ENCODE measurements at places on chromosomes 6 and 20.

DNA sequence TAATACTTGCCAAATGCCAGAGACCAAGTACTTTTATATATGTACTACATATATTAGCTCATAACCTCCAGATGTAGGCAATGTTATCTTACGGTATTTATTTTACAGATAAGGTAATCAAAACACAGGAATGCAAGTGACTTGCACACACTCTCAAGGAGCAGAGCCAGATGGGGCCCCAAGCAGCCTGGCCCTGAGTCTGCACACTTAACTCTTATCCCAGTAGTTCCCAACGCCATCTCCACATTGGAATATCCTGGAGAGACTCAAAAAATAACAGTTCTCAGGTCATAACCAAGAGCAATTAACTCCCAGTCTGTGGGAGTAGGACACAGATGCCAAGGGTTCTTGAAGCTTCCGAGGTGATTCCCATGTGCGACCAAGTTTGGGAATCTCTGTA, 398.7 kb downstream of the PHF3 start:
- H3K36me3 ChIP-seq = no peaks in the 10 kb centered on the region
- H3K4me3 ChIP-seq = no peak overlapping the region
- no peaks in the 10 kb centered on the region for H3K4me1 ChIP-seq
- no peak for DNase-seq

- no peak overlapping the region for H3K4me3 ChIP-seq
- DNase-seq = no peak
- no peaks in the 10 kb centered on the region for H3K36me3 ChIP-seq
- no peaks in the 10 kb centered on the region for H3K27me3 ChIP-seq
- H3K27ac ChIP-seq = no peak overlapping the region
These were observed 359.2 kb downstream of the GJA1 start for GRCh38 chr6:121794630-121795029.

DNA sequence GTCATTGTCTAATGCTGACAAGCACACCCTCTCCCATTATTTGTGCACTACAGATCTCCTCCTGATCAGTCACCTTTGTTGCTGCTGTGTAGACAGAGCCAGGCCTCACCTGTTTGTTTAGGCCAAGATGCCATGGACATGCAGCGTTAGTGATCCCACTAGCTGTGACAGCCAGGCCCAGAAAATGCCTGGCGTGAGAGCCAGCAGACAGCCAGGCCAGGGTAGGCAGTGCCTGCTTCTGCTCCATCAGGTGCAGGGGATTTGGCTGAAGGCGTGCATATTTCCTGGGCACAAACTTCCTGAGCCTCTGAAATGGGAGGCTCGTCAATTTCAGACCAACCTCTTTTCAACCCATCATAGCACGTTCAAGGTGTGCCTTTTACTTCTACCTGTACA, 27.3 kb downstream of the MANBAL start:
- peak overlapping the region; percentile 93 for H3K27ac ChIP-seq
- no peak overlapping the region for H3K4me3 ChIP-seq
- H3K27me3 ChIP-seq = no peaks in the 10 kb centered on the region
- H3K36me3 ChIP-seq = no peaks in the 10 kb centered on the region
- peaks cover 46% of the 10 kb centered on the region for H3K4me1 ChIP-seq

- H3K4me1 ChIP-seq = no peaks in the 10 kb centered on the region
- H3K27ac ChIP-seq = no peak overlapping the region
- H3K36me3 ChIP-seq = no peaks in the 10 kb centered on the region
- no peak for DNase-seq
These were observed 84.7 kb upstream of the ADGRF1 start for GRCh38 chr6:47126647-47127391.

DNA sequence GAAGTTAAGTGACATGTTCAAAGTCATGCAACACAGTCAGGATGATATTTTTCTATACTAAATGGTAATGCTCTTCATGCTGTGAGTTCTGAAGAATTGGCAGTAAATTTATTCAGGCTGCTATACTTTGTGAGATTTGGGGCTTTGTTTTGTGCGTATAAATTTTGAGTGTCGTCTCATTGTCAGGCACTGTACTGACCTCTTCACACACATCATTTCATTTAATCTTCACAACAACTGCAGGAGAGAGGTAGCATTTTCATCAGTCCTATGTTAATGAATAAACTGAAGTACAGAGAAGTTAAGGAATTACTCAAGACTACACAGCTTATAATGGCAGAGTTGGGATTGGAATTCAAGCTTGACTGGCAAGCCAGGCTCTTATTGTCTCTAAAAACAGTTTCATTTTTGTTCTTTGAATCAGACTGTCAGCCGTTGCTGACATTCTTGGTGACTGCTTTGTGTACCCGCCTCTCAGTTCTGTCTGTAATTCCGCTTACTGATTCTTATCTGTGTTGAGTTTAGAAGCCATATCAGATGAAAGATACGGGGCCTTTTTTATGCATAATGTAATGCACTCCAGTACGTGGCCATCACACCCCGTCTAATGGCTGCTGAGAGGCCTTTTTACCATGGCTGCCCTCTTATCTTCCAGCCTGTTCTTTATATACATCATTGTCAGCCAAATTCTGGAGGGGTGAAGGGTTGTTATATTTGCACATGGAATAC, 274.9 kb downstream of the UTRN start:
- H3K36me3 ChIP-seq = no peaks in the 10 kb centered on the region
- DNase-seq = no peak
- H3K4me1 ChIP-seq = peaks cover 7% of the 10 kb centered on the region
- no peak overlapping the region for H3K27ac ChIP-seq
- no peak overlapping the region for H3K4me3 ChIP-seq
- H3K27me3 ChIP-seq = no peaks in the 10 kb centered on the region

- H3K36me3 ChIP-seq = no peaks in the 10 kb centered on the region
- H3K4me1 ChIP-seq = no peaks in the 10 kb centered on the region
- H3K27me3 ChIP-seq = no peaks in the 10 kb centered on the region
- no peak overlapping the region for H3K4me3 ChIP-seq
- no peak for DNase-seq
- no peak overlapping the region for H3K27ac ChIP-seq
These were observed 24.5 kb downstream of the GABRR2 start for GRCh38 chr6:89290401-89291155.

DNA sequence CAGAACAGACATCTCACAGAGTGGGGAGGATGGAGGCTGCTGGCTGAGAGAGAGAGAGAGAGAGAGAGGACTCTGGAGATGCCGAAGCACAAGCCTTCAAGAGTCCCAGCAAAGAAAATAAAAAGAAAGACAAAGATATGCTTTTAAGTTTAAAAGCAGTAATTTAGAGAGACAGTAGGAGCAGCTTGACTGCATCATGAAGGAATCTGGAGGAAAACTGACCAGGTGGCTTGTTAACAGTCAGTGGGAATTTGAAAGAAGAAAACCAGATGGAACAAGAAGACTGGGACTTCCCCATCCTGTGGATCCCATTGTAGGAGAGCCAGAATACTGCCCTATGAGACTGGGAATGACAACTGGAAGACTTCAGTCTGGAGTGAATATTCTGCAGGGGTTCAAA, 46.3 kb upstream of the PLN start:
- no peak overlapping the region for H3K4me3 ChIP-seq
- DNase-seq = no peak
- H3K27me3 ChIP-seq = no peaks in the 10 kb centered on the region

DNA sequence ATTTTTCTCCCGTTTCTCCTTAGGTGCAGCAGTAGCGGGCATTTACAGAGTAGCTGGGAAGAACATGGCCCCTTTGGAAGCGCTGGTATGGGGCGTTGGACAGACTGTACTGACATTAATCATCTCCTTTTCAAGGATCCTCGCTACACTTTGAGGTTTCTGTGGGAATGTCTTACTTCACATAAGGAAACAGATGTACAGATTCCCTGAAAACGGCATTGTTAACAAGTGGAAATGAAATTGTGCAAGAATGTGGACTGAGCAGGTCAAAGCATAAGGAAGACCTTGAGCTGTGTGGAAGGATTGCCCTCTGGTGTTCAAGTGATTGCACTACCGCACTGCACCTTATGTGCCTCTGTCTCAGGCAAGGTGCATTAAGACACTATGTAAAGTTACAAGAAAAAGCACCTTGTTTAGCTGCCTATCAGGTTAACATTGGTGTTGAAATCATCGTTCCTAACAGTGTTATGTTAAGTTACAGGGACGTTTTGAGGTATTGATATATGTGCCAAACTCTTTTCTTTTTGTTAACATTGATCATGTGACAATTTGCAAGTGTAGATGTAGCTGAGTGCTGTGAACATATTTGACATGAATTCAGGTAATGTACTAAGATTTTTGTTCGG, 38.0 kb downstream of the TMEM170B start:
- no peaks in the 10 kb centered on the region for H3K4me1 ChIP-seq
- H3K27ac ChIP-seq = no peak overlapping the region
- H3K27me3 ChIP-seq = no peaks in the 10 kb centered on the region
- H3K36me3 ChIP-seq = no peaks in the 10 kb centered on the region
- H3K4me3 ChIP-seq = no peak overlapping the region

- peaks cover 14% of the 10 kb centered on the region for H3K4me1 ChIP-seq
- H3K27me3 ChIP-seq = no peaks in the 10 kb centered on the region
- DNase-seq = peak; percentile 77
- H3K27ac ChIP-seq = peak overlapping the region; percentile 84
- H3K36me3 ChIP-seq = no peaks in the 10 kb centered on the region
These were observed 81.7 kb downstream of the THBS2 start for GRCh38 chr6:169171951-169172350.

DNA sequence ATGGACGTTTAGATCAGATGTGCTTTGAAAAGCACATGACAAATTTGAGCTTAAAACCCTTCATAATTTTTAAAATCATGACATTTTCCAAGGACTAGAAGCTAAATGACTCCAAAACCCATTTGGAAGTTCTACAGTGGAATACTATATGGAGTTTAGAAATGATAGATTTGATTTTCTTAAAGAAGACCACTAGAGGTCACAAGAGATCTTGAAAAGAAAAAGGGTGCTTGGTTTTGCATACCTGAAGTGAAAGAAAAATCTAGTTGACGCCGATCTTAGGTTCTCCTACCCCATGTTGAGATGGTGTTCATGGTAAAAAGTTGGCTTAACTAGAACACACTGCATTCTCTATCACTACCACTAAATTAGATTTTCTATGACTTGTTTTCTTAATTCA, 31.5 kb downstream of the CFAP61 start:
- no peak overlapping the region for H3K4me3 ChIP-seq
- no peak for DNase-seq
- H3K27ac ChIP-seq = no peak overlapping the region
- peaks cover 6% of the 10 kb centered on the region for H3K4me1 ChIP-seq
- H3K27me3 ChIP-seq = no peaks in the 10 kb centered on the region

GRCh38 chr6:10801224-10801848, 37.0 kb downstream of the MAK start:
- H3K4me1 ChIP-seq = no peaks in the 10 kb centered on the region
- no peaks in the 10 kb centered on the region for H3K36me3 ChIP-seq
- no peak overlapping the region for H3K4me3 ChIP-seq
- H3K27ac ChIP-seq = no peak overlapping the region
- no peak for DNase-seq

GRCh38 chr20:24979036-24979960, 13.3 kb downstream of the APMAP start:
- H3K4me3 ChIP-seq = no peak overlapping the region
- peak; percentile 54 for DNase-seq
- no peaks in the 10 kb centered on the region for H3K4me1 ChIP-seq
- no peak overlapping the region for H3K27ac ChIP-seq
- no peaks in the 10 kb centered on the region for H3K36me3 ChIP-seq
- H3K27me3 ChIP-seq = no peaks in the 10 kb centered on the region

DNA sequence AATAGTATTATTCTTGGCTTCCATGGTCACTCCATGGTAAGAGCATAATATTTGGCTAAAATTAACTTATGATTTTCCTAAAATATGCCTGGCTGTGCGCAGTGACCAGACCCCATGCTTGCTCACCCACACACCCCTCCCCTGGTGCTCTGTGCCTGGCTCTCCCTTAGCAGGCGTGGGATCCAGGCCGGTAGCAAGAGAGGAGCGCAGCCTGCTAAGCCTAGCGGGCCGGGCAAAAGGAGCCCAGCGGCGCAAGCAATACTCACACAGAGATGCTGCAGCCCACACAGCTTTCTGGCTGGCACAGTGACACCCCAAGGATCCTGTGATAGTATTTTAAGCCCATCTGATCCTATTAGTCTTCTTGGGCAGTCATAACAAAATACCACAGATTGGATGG, 79.8 kb upstream of the EYS start:
- H3K27ac ChIP-seq = no peak overlapping the region
- H3K4me1 ChIP-seq = no peaks in the 10 kb centered on the region
- no peak overlapping the region for H3K4me3 ChIP-seq

- H3K27me3 ChIP-seq = no peaks in the 10 kb centered on the region
- no peak overlapping the region for H3K4me3 ChIP-seq
- DNase-seq = no peak
These were observed 138.0 kb upstream of the RALGAPA2 start for GRCh38 chr20:20850407-20850806.

GRCh38 chr20:62303340-62304226, 786 bp downstream of the ADRM1 start:
- H3K4me1 ChIP-seq = peaks cover 47% of the 10 kb centered on the region
- peak overlapping the region; percentile 85 for H3K4me3 ChIP-seq
- peak overlapping the region; percentile 97 for H3K27ac ChIP-seq
- DNase-seq = no peak

DNA sequence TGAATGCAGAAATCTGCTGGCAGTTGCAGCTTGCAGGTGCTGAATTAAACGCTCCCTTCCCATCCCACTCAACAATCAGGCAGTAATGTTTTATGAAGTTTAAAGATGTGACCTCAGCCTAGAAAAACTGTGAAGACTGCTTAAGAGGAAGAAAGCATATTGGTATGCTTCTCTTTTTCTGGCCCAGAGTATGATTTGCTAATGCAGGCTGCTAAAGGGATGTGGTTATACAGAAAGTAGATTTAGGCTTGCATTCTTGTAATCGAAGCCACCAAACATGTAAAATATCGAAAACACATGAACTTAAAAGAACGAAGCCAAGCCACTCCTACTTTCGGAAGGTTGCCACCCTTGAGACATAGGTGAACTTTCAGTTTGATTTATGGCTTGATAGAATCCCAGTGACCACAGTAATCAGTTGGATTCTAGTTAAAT, 40.7 kb downstream of the MAP3K5 start:
- H3K27ac ChIP-seq = no peak overlapping the region
- H3K36me3 ChIP-seq = no peaks in the 10 kb centered on the region
- peaks cover 37% of the 10 kb centered on the region for H3K4me1 ChIP-seq
- DNase-seq = no peak
- no peaks in the 10 kb centered on the region for H3K27me3 ChIP-seq

GRCh38 chr6:86973088-86973487, 35.8 kb downstream of the HTR1E start:
- no peak for DNase-seq
- H3K27ac ChIP-seq = no peak overlapping the region
- H3K27me3 ChIP-seq = no peaks in the 10 kb centered on the region
- no peaks in the 10 kb centered on the region for H3K36me3 ChIP-seq
- no peaks in the 10 kb centered on the region for H3K4me1 ChIP-seq

DNA sequence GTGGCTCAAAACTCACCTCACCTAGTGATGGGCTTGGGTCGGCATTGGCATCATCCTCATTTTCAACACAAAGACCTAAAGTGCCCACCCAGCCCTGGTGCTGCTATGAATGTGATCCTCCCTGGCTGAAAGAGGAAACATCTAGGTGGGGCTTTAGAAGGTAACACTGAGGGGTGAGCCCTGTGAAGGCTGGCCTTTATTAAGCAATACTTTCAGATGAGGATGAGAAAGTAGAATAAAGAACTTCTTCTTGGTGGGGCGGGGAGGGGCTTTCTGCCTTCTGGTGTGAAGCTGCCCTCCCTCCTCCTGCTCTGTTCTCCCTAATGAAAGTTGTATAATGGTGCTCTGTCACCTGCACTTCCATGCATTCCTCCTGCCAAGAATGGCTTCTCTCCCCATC, 133.0 kb upstream of the TRAF3IP2 start:
- no peaks in the 10 kb centered on the region for H3K27me3 ChIP-seq
- no peak for DNase-seq
- H3K27ac ChIP-seq = no peak overlapping the region
- no peaks in the 10 kb centered on the region for H3K36me3 ChIP-seq
- H3K4me3 ChIP-seq = no peak overlapping the region
- H3K4me1 ChIP-seq = peaks cover 41% of the 10 kb centered on the region
